ENCODE measurements at places on chromosomes 6 and 20.

DNA sequence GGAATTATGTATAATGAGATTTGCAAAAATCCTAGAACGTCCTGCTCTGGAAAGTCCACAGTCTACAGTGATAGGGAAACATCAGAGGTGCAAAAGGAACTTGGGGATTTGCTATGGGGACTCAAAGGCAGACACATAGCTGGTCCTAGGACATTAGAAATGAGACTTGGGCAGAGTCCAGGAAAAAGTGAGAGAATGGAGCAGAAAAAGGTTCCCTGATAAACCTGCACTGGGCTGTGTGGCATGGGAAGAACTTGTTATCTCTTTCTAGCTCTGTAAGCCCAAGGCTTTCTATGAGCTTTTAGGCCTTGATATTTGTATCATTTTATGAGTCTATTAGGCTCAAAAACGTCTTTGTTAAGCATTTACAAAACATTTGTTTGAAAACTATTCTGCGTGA, 15.2 kb downstream of the PRND start:
- no peak for DNase-seq

DNA sequence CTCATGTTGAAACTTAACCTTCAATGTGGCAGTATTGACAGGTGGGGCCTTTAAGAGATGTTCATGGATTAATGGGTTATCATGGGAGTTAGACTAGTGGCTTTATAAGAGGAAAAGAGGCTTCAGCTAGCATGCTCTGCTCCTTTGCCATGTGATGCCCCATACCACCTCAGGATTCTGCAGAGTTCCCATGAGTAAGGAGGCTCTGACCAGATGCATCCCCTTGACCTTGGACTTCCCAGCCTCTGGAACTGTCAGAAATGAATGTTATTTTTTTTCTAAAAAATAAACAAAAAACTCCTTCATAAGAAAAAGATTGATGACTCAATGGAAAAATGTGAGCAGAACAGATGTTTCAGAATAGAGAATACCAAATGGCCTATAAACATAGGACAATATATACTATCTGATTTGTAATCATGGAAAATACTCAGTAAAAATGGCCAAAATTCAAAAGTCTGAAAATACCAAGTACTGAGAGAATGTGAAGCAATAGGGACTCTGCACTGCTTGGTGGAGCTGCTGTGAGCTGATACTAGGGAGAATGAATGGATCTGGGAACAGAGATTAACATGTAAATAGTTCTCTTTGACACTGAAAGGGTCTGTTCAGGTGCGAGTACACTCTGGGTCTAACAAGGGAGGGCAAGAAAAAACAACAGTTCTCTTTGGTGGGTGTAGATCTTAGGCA, 7.4 kb upstream of the TRIM39 start:
- DNase-seq, result no peak

- no peak for DNase-seq
Measured at GRCh38 chr20:61812845-61813485, 252.7 kb downstream of the TAF4 start.

DNA sequence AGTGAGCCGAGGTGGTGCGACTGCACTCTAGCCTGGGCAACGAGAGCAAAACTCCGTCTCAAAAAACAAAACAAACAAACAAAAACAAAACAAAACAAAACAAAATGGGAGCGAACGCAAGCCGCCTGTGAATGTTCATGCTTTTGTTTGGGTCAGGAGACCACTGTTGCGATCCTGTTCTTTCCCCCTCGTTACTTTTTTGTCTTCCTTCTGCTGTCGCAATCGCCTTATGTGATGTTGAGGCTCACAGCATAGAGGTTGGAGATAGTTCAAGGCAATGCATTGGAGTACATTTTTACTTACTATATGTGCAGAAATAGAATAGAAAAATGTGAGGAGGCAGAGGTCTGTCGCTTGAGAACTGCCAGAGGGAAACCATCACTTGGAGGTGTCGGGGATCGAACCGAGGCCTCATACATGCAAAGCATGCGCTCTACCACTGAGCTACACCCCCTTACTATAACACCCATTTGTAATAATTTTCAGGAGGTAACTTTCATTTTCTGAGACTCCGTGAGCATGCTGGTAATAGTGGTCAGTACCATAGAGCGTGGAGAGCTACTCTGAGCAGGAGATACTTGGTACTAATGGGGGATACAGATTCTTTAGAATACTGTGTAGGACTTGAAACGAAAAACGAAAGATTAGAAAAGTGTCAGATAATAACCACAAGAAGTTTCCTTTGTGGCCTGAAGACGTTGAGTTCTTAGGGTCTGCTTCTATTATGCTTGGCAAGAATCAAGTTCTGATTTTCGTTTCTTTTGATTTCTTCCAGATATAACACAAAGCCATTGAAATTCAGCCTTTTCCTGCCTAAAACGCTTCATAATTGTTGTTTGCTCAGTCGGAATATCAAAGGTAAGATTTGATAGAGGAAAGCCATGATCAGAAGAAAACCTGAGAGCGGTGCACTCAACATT, 121.1 kb downstream of the TRIM27 start:
- DNase-seq, result peak; percentile 93

DNA sequence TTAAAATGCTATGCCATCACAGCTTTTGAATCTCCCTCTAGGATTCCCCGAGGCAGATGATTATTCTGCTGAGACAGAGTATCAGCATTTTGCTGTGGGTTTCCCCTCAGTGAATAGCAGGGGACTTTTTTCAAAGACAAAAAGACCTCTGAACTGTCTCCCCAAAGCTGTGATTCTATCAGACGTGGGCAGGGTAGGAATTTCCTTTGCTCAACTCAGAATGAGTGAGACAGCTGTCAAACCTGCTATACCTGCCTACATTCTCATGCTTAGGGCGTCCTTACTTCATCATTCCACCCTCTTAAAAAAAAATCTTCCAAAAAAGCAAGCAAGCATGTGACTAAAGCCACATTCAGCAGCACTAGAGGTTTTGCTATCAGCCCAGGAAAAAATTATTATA, 147.6 kb upstream of the FAM83B start:
- no peak for DNase-seq

DNA sequence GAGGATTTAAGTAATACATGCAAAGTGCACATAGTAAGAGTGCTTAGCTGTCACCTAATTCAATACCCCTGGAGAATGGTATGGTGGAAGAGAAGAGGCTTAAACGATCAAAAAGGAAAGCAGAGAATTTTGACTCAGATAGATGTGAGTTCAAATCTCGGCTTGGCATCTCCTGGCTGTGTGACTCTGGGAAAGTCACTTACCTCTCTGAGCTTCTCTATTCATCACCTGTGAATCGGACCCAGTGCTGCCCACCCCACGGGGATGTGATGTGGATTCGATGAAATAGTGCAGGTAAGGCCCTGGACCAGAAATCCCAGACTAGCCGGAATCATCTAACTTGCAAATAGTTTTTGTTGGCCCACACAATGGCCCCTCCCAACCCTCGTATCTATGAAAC, 1.8 kb upstream of the B4GALT5 start:
- DNase-seq, result no peak
